ENCODE measurements at places on chromosomes 16 and 17. TPM values are rescaled to one million over a fixed set of nuclear protein-coding genes. Genes with fewer than 3 reads are reported as not detected.

Gene LUC7L3
- total RNA-seq: 182 TPM

Gene KRT13
- not detected for total RNA-seq

DNA sequence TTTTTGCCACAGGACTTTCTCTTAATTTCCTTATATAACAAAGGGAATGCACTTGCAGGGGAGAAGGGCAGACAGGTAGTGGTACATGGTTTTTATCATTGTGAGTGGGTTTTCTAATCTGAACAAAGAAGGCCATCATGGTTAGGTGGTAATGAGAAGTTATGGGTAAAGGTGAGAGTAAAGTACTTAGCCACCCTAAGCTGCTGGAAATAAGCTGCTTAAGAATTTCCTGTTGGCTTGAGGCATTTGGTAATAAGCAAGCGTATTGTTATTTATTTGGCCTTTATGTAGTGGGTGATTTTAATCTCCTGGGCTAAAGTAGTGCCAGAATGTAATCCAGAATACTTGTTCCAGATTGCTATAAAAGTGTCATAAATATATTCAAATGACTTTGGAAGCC, 27.1 kb downstream of the TAC4 start:
- DNase-seq: no peak

- DNase-seq: peak; percentile 54
Observed at GRCh38 chr17:33929181-33929724, 325.8 kb upstream of the CCL2 start.

DNA sequence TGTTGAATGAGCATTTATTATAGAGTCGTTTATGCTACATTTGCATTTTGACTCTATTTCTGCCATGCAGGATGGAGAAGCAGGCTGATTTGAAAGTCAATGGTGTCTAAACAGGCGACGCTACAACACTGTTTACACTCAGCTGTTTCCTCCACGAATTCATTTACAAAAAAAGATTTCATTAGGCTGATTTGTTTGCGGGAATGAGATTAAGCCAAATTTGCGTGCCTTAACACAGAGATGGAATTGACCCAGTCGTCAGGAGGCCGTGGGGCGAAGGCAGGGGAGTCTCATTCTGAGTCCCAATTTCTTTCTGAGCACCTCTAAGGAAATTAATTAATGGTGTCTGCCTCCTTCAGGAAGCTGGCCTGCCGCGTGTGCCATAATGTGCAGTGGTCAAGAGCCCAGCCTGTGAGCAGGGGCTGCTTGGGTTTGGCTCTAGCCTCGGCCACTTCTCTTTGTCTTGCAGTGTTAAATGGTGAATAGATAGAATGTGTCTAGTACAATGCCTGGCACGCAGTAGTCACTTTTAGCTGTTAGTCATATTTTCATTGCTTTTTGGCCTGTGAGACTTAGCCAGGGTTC, 88.6 kb upstream of the NKD1 start:
- no peak for DNase-seq

DNA sequence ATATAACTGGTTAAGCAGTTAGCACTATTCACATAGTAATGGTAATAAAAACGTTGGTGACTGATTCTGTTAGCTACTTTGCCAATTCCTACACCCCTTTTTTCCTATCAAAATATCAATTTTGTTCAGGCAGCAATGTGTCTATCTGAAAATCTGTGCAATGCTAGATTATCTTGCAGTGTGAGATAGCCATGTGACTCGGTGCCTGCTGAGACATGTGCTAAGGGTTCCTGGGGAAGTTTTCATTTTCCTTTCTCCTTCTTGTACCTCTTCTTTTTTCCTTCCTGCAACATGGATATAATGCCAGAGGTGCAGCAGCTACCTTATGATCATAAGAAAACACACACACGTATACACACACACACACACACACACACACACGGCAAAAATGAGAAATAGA, 100.5 kb upstream of the SHISA6 start:
- no peak for DNase-seq

DNA sequence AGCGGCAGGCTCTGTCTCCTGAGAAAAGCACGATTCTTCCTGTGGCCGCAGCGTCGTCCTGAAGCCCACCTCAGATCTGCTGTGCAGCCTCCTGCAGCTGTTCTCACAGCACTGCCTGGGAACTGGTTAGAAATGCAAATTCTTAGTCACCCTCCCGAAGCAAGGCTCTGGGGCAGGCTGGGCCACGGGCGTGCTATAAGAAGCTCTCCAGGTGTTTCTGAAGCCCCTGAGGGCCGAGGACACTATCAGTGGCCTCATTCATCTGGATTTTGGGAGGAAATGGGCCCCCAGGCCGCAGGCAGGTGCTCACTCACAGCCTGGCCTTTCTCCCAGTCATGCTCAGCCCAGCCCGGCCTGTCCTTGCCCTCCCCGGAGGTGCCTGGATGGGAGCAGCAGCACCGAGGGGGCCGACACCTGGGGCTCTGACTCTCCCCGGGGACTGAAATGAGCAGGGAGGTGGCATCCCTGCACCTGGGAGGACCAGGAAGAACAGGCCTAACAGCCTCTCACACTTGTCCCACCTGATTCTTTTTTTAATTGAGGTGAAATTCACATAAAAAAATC, 10.4 kb upstream of the NLRC3 start:
- DNase-seq: no peak

DNA sequence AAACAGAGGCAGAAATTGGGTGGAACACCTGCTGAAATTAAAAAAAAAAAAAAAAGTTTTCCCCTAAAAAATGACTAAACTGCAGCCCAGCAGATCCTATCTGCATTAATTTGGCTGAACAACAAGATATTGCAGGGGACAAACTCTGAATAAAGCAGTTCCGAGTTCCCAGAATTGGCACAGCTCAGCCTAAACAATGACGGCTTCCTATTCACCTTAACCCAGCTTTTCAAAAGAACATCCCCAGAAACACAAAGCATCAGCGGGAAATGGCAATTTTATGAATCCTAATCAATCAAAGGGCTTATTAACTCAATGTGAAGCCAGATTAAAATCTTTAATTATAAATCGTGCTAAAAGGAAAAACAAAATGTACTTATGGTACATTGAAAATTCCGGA, 497.8 kb upstream of the ZFHX3 start:
- no peak for DNase-seq

- no peak for DNase-seq
Observed at GRCh38 chr17:67359960-67360791, 6.2 kb downstream of the PSMD12 start.

- DNase-seq: peak; percentile 19
Observed at GRCh38 chr16:7689234-7689633, 356.6 kb downstream of the RBFOX1 start.

Measured in WTC11 (cell line).